ENCODE measurements at places on chromosomes 7 and 10. TPM values are rescaled to one million over a fixed set of nuclear protein-coding genes. Genes with fewer than 3 reads are reported as not detected.

GRCh38 chr7:91949221-91950009, 8.8 kb downstream of the AKAP9 start:
- no peak for DNase-seq

DNA sequence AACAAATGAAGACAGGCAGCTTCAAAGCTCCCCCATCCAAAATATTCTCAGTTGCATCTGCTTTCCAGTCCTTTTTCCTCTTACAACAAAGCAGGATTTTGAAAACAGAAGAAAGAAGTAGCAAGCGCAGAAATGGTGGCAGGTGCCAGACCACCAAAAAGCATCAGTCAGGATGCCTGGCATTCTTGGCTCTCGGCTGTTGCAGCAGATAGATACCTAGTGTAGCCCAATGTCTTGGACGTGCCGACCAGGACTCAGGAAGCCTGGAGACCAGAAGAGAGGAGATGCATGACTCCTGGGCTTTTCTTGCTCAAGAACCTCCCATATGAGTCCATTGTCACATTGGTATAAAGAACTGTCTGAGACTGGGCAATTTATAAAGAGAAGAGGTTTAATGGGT, 115.2 kb downstream of the RAB18 start:
- no peak for DNase-seq

- DNase-seq, result no peak
Observed at GRCh38 chr10:23418051-23418681, 20.7 kb upstream of the OTUD1 start.

- no peak for DNase-seq
Observed at GRCh38 chr7:117047496-117047895, 94.2 kb downstream of the ST7 start.

GRCh38 chr7:116232350-116232749, 22.0 kb downstream of the TES start:
- no peak for DNase-seq

DNA sequence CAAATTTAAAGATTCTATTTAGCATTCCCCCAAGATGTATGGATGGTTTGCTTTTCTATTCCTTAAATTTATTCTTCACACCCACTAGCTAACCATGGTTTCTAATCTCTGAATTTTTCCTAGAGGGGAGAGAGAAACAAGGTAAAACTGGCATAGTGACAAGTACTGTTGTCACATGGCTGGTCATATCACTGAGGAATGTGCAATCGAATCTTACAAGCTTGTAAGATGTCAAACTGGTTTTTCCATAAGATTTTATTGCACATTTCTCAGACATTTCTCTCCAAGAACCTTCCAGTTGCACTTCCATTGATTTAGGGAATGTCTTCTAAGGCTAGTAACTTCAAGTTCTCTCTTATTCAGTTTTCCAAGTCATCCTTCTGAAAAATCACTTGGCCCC, 89.8 kb downstream of the MBL2 start:
- DNase-seq, result no peak

DNA sequence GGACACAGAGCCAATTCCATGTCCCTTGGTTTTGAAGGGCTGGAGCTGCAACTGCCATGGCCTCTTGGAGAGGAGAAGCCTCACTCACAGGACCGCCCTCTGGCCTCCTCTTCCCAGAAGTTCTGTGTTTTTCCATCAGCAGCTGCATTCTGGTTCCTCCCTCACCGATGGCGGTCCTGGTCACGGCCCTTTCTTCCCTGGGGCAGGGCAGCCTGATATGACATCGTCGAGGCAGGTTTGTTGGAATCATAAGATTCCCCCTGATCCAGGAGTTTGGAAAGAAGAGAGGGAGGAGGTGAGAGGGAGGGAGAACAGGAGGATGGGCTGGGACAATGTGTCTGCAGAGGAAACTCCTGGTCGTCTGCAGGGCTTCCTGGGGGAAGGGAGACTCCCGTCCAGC, 82.7 kb upstream of the PDZD8 start:
- no peak for DNase-seq

JCAD gene
- total RNA-seq, result 31.8 TPM

CALHM3 gene
- not detected for total RNA-seq

AMZ1 gene
- total RNA-seq, result not detected

KCNK18 gene
- total RNA-seq, result not detected
